Brain pericyte (primary cell): ENCODE measurements at places on chromosomes 11 and 22.
A peak's percentile ranks its signal among the peaks of the same experiment; 100 is the strongest.

- no peak for DNase-seq
Observed at GRCh38 chr11:10327254-10327653, 22.4 kb downstream of the ADM start.

- DNase-seq = no peak
Observed at GRCh38 chr11:88337987-88338668, 592 bp upstream of the CTSC start.

GRCh38 chr11:120243221-120243620, 3.3 kb downstream of the POU2F3 start:
- DNase-seq = no peak

- DNase-seq = no peak
Observed at GRCh38 chr11:22752908-22753310, 76.7 kb downstream of the SVIP start.

DNA sequence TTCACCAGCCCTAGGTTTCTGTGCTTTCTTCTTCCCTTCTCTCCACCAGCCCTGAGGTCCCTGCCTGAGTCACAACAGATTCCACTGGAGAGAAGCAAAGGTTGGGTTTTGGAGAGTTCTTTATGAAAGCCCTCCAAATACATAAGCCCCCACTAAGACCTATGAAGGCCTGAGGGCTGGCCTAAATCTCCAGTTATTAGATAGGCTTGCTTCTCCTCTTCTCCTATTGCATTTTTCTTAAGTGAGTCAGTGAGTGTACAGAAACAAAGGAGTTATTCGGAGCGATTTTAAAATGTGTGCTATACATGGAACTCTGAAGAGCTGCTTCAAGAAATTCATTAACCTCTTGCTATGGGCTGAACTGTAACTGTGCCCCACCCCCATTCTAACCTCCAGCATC, 1057.3 kb downstream of the OPCML start:
- no peak for DNase-seq

GRCh38 chr22:42544686-42545085, 9.1 kb upstream of the SERHL2 start:
- DNase-seq = no peak

DNA sequence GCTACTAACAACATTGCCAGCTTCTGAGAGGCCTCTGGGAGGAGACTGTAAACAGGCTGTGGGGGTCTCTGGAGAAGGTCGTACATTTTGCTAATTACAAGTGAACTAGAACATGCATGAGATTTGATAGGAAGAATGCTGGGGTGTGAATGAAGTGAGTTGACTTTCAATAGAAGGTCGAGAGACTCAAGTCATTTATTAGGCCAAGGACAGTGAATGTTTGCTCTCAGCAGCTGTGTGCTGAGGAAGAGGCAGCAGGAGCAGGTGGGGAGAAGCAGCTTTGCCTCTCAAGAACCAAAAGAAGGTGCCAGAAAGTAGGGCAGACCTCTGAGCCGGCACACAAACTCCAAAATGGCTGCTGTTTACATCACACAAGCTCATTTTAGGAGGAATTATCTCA, 91.7 kb downstream of the PIWIL4 start:
- no peak for DNase-seq

DNA sequence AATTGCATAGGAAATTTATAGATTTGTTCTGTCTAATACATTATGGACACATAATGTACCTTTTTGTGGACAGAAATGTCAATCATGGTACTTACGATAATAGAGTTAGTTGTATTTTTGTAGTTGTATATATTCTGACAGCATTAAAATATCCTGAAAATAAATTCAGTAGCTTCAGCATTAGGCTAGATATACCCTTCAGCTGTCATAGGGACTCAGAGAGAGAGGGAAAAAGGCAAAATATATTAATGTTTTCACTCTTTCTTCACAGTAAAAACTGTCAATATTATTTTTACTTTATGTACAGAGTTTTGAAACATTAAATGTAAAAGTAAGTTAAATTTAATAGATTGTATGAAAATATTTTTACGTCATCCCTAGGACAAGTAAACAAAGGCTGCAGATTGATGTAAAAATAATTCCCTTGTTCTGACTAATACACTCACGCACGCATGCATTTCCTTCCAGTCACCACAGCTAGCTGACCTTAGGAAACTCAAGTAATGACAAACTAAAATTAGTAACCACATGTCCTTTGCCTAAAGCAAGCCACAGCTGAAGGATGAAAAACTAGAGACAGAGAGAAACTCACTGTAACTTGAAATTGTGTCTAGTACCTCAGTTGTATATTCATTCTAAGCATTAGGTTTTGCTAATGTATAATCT, 104.7 kb upstream of the CARD18 start:
- peak; percentile 77 for DNase-seq

DNA sequence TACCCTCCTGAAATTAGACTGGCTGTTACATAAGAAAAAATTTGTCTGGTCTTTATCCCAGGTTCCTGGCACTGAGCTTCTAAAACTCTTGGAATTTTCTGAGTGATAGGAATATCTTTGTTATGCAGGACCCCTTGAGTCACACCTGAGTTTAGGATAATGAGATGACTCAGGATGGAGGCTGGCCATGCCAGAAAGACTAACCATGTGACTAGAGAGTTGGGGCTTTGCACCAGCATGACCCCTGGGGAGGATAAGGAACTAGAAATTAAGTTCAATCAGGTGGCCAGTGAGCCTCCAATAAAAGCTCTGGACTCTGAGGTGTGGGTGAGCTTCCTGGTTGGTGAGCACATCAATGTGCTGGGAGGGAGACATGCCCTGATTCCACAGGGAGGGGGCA, 88.1 kb downstream of the XRRA1 start:
- no peak for DNase-seq

- DNase-seq = no peak
Observed at GRCh38 chr11:45266676-45267020, 19.5 kb downstream of the SYT13 start.

- no peak for DNase-seq
Observed at GRCh38 chr11:100774132-100774531, 87.0 kb downstream of the ARHGAP42 start.

GRCh38 chr11:123159183-123159857, 35.7 kb downstream of the CLMP start:
- no peak for DNase-seq

DNA sequence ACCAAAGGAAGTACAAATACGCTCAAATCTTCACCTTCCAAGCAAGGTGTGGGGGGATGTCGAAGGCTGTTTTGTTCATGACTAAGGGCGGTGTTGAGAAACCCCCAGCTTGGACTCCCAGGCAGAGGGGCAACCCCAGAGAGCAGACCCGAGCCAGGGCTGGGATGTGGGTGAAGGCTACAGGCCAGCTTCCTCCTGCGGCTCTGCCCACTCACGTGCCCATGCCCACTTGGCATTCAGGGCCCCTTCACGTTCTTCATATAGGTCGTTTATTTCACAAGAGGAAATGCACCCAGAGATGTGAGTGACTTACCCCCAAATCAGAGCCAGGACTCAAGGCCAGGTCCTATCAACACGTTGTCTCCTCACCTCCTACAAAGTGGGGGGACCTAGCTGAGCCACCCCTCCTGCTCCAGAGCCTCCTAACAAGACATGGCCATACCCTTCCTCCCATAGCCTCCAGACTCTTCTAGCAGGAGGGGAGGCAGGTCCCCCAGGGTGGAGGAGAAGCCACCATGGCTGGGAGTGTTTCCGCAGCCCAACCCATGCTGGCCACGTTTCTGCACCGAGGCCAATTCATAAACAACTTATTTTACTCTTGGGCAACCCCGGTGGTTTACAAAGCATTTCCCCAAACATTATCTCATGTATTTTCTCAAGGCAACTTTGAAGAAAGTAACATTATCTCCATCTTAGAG, 22.0 kb downstream of the TMEM184B start:
- DNase-seq = no peak

GRCh38 chr22:45210174-45210573, 30.5 kb downstream of the KIAA0930 start:
- DNase-seq = no peak

DNA sequence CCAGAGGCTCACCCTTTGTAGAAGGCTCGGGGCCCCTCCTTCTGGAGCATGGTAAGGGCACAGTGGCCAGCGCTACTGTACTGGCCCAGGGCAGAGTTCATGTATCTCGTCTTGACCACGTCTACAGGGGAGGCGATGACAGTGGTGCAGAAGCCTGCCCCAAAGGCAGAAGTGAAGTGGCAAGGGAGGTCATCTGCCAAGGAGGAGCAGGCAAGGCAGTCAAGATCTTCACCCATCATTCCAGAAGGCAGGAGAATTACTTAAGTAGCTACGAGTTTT, 7.2 kb downstream of the UCP2 start:
- no peak for DNase-seq

DNA sequence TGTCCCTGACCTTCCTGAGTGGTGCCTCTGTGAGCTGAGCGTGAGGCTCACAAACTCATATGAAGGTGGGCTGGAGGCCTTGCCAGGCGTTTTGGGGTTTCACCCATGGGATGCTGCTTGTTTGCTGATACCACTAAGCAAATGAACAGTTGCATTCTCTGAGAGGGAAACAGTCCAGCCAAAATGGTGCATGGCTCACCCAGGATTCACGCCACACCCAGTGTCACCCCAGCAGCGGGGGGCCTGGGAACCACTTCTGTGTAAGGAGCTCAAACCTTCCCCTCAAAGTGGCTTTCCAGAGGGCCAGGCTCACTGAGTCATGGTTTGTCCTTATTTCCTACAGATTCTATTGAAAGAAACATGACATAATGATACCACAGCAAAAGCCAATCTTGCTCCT, 928.1 kb downstream of the TBC1D22A start:
- no peak for DNase-seq

GRCh38 chr11:14894657-14895598, 2.9 kb upstream of the CYP2R1 start:
- DNase-seq = no peak

DNA sequence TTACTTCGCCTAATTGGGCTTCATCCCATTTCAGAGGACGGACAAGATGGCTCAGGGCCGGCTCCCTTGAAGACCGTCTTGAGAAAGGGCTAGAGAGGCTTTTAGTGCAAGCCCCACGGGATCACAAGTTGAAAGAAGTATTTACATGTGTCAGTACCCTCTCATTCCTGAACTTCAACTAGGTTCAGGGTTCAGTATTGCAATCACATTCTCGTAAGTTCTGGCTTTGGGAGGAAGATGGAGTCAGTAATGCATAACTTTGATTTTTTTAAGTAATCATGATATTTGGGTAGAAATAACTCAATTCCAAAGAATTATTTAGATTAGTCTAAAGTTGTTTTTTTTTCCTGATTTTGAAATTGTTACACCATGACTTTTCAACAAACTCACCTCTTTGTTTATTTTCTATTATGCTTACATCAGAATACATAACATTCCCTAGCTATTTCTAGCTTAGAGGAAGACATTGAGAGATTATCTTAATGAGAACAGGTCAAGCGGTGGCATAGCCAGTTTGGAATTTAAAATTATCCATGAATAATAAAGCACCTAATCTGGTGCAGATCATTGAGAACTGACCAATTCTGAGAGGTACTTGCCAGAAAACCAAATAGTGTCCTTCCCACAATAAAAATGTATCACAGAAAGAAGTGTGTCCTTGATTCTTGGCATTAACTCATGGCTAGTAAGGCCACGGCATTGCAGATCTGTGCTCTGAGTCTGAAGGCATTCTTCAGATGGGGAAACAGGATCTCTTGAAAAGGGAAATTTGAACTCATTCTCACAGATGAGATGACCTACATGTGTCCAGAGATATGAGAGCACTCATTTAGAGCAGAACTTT, 92.1 kb upstream of the BLID start:
- no peak for DNase-seq

DNA sequence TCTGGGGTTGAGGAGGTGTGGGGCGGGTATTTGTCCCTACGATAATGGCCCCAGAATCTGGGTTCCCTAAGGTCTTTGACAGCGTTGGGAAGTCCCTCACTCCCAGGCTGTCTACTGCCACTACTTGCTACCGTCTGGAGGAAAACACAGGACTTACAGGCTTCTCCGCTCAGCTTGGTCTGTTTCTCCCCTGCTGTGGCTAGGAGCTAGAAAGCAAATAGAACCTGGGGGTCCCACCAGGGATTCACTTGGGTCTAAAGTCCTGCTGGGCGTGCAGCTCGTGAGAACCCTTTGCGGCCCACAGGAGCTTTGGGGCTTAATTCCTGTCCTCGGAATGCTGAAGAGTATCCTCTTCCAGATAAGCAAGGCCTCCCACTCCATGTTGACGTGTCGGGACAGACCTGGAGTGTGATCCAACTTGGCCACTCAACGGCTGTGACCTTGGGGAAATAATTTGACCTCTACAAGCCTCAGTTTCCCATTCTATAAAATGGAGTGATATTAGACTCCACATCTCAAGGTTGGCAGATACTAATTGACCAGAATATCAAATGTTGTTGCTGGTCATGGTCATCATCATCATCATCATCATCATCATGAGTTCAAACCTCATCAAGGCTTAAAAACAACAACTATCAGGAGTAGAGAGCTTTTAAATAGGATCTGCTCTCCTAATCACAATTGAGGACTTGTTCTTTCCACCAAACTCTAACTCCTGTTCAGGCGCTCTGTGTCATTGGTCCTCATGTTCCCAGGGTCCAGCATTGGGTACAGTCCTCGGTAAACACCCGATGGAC, 1.7 kb upstream of the MYBPC3 start:
- no peak for DNase-seq

DNA sequence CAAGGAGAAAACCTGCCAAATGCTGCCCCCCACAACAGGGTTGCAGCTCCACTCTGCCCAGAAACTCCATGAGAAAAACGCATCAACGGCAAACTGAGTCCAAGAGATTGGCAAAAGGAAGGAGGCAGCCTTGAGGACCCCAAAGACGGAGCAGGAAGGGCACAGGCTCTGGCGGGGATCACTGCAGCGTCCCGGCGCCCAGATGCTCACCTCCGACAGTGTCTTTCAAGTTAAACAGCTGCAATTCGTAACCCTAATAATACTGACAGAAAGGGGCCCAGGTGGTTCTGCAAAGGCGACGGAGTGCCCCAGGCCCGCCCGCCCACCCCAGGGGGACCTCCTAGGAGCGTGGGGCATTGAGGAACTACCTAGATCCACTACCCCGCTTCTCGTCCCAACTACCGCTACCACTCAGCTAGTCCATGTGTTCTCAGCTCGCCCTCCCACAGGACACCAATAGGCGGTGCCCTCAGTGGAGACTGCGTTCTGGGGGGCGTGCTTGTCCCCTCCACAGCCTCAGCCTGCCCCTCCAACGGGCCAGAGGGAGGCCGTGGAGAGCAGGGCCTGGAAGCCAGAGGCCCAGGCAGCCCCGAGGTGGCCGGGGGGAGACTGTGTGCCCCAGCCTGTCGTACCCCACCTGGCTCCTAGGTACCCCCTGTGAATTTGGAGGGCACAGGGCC, 127.4 kb downstream of the PHF21B start:
- no peak for DNase-seq

GRCh38 chr11:100141201-100141600, 545.9 kb upstream of the ARHGAP42 start:
- DNase-seq = no peak

GRCh38 chr11:102382384-102382783, 35.4 kb downstream of the BIRC2 start:
- no peak for DNase-seq
